ENCODE measurements at places on chromosomes 16 and 17. TPM values are rescaled to one million over a fixed set of nuclear protein-coding genes. Genes with fewer than 3 reads are reported as not detected.

The SOX15 gene
- 0.84 TPM for total RNA-seq

The MIS12 gene
- total RNA-seq: 35.6 TPM

The CHST6 gene
- 22.4 TPM for total RNA-seq

The UBB gene
- total RNA-seq: 2,058 TPM

The MYH8 gene
- not detected for total RNA-seq

The KRT39 gene
- total RNA-seq: not detected

DNA sequence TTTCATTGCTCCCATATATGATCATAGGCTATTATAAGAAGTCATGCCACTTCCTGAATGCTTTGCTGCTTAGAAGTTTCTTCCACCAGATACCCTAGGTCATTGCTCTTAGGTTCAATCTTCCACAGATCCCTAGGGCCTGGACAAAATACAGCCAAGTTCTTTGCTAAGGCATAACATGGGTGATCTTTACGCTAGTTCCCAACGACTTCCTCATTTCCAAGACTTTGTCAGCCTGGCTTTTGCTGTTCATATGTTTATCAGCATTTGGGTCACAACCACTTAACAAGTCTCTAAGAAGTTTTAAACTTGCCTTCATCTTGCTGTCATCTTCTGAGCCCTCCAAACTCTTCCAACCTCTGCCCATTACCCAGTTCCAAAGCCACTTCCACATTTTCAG lies 20.1 kb upstream of the DLX3 start:
- H3K4me3 ChIP-seq: no peak overlapping the region
- H3K27me3 ChIP-seq: peaks cover 41% of the 10 kb centered on the region
- no peak overlapping the region for H3K27ac ChIP-seq
- H3K36me3 ChIP-seq: no peaks in the 10 kb centered on the region
- DNase-seq: no peak
- H3K4me1 ChIP-seq: no peaks in the 10 kb centered on the region

GRCh38 chr17:67672592-67673335 lies 45.0 kb upstream of the NOL11 start:
- no peak overlapping the region for H3K4me3 ChIP-seq
- peak overlapping the region; percentile 78 for H3K27ac ChIP-seq
- no peaks in the 10 kb centered on the region for H3K36me3 ChIP-seq
- H3K4me1 ChIP-seq: peaks cover 9% of the 10 kb centered on the region
- H3K27me3 ChIP-seq: no peaks in the 10 kb centered on the region
- no peak for DNase-seq

DNA sequence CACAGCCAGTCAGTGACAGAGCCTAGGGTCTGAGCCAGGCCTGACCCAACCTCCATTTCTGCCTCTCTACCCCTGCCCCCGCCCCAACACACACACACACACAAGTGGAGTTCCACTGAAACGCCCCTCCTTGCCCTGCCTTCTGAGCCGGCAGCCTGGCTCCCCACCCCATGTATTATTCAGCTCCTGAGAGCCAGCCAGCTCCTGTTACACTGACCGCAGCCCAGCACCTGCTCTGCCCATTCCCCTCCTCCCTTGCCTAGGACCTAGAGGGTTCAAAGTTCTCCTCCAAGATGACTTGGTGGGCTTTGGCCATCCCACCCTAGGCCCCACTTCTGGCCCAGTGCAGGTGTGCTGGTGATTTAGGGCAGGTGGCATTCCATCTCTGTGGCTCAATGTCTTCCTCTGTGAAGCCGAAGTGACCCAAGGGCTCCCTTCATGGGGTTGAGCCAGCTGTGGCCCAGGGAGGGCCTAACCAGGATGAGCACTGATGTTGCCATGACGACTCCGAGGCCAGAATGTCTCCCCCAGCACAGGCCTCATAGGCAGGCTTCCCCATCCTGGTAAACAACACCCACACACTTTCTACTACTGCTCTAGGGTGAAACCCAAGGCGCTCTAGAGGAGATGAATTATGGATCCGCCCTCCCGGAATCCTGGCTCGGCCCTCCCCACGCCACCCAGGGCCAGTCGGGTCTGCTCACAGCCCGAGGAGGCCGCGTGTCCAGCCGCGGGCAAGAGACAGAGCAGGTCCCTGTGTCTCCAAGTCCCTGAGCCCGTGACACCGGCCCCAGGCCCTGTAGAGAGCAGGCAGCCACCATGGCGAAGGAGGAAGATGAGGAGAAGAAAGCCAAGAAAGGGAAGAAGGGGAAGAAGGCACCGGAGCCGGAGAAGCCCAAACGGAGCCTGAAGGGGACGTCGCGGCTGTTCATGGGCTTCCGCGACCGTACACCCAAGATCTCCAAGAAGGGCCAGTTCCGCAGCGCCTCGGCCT lies 9.7 kb downstream of the MYO15A start:
- H3K4me1 ChIP-seq: peaks cover 4% of the 10 kb centered on the region
- H3K27me3 ChIP-seq: no peaks in the 10 kb centered on the region
- peaks cover 2% of the 10 kb centered on the region for H3K36me3 ChIP-seq
- H3K27ac ChIP-seq: no peak overlapping the region

- no peak overlapping the region for H3K4me3 ChIP-seq
- H3K36me3 ChIP-seq: no peaks in the 10 kb centered on the region
- H3K27ac ChIP-seq: no peak overlapping the region
- no peak for DNase-seq
- no peaks in the 10 kb centered on the region for H3K27me3 ChIP-seq
- peaks cover 12% of the 10 kb centered on the region for H3K4me1 ChIP-seq
Observed at GRCh38 chr16:79563921-79564320, 36.6 kb downstream of the MAF start.

GRCh38 chr16:55469821-55470532 lies 9.0 kb upstream of the MMP2 start:
- no peak overlapping the region for H3K27ac ChIP-seq
- no peak for DNase-seq
- H3K4me3 ChIP-seq: no peak overlapping the region
- no peaks in the 10 kb centered on the region for H3K27me3 ChIP-seq
- peaks cover 4% of the 10 kb centered on the region for H3K4me1 ChIP-seq

- no peak overlapping the region for H3K4me3 ChIP-seq
- peaks cover 4% of the 10 kb centered on the region for H3K4me1 ChIP-seq
- no peak overlapping the region for H3K27ac ChIP-seq
- no peaks in the 10 kb centered on the region for H3K27me3 ChIP-seq
- no peak for DNase-seq
Observed at GRCh38 chr17:9294661-9295210, 273.4 kb downstream of the NTN1 start.

GRCh38 chr17:48413613-48414405 lies 16.2 kb downstream of the SKAP1 start:
- no peaks in the 10 kb centered on the region for H3K4me1 ChIP-seq
- H3K27ac ChIP-seq: no peak overlapping the region
- no peak for DNase-seq
- H3K4me3 ChIP-seq: no peak overlapping the region

DNA sequence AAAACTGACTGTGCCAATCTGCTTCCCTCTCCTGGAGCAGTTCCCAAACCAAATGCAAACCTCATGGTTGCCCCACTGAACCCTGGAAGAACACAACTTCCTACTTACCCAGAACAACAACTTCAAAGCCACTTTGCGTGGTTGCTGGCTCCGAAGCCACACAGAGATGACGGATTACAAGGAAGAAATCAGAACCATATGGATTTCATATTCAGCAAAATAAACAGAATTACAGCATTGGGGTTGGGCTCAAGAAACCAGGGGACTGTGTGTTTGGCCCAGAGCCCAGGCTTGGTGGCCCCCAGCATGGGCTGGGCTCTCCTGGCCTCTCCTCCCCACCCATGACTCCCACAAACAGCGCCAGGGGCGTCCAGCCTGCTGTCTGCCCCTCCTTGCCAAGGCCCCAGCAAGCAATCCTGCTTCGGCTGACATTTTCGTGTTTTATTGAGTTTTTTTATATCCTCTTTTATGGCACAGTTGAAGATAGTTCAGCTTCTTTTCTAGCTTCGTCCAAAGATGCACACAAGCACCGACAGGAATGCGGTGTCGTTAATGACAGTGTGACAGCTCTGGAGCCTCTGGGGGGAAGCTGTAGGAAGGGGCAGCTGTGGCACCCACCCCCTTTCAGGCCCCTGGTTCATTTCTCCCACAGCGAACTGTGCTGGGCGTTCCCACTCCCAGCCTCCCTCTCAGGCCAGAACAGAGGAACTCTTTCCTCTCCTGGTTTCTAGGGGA lies 137.1 kb downstream of the GAS7 start:
- H3K27me3 ChIP-seq: no peaks in the 10 kb centered on the region
- peaks cover 52% of the 10 kb centered on the region for H3K4me1 ChIP-seq
- DNase-seq: no peak
- H3K4me3 ChIP-seq: no peak overlapping the region

- no peaks in the 10 kb centered on the region for H3K36me3 ChIP-seq
- H3K4me1 ChIP-seq: no peaks in the 10 kb centered on the region
- no peak overlapping the region for H3K4me3 ChIP-seq
Observed at GRCh38 chr17:55822028-55822427, 71.2 kb downstream of the PCTP start.

DNA sequence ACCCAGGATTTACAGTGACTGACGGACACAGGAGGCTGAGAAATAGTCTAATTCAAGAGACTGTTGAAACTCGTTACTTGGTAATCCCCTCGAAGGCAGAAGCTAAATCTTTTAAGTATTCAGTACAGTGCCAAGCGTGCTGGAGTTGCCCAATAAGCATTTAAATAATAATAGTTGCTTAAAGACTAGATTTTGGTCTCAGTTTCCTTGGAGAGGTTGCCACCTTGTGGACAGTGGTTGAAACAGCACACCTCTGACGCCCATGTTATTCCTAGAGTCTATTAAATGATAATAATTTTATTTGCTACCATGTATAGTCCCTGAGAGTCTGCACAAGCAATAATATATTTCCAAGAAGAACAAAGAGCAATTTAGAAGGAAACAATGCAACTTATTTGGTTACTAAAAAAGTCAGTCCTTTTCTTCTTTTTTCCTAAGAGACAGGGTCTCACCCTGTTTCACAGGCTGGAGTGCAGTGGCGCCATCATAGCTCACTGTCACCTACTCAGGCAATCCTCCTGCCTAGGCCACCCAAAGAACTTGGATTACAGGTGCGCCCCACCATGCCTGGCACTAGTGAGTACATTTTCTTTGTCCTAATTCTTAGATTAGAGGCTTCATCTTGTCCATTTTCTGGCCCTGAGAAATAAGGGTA lies 138.0 kb upstream of the NUDT7 start:
- no peak overlapping the region for H3K27ac ChIP-seq
- peaks cover 13% of the 10 kb centered on the region for H3K27me3 ChIP-seq
- H3K36me3 ChIP-seq: no peaks in the 10 kb centered on the region
- H3K4me3 ChIP-seq: no peak overlapping the region

DNA sequence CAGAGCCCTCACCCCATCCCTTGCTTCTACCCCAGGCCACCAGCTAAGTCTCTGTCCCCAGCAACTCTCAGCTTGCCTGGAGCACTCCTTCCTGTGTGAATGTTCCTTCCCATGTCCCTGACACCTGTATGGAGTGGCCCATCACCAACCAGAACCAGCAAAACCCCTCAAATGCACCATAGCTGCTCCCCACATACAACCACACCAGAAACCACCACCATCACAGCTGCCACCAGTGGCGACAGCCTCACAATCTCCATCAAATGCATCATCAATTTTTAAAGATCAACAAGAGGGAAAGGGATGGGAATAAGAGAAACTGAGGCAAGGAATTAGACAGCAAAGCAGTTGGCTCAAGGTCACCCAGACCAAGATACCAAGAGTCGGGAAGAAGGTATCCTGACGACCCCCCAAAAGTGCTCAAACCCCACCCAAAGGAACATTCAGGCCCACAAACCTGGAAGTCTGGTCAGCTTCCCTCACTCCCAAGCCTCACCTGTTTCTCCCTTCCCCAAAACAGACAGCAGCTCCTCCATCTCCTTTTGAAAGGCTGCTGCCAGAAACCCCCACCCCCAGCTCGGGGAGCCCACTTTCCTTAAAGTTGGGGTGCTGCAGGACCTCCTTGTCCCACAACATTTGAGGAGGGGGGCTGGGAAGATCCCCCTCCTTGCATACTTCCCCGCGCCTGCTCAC lies 1.8 kb downstream of the SRCIN1 start:
- DNase-seq: no peak
- H3K27me3 ChIP-seq: peaks cover 27% of the 10 kb centered on the region
- H3K36me3 ChIP-seq: no peaks in the 10 kb centered on the region
- no peak overlapping the region for H3K27ac ChIP-seq

DNA sequence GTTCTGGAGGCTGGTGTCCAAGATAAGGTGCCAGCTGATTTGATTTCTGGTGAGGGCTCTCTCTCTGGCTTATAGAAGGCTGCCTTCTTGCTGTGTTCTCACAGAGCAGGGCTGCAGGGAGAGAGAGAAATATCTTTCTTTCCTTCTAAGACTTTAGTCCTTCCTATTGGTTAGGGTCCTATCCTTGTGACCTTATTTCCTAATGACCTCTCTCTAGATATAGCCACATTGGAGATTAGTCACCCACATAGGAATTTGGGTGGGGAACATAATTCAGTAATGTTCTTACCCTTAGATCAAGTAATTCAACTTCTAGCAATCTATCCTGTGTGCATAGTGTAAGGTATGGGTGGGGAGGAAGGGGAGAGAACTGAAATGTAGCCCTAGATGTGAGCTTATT lies 18.0 kb upstream of the ABCA5 start:
- H3K36me3 ChIP-seq: no peaks in the 10 kb centered on the region
- no peak for DNase-seq
- H3K27ac ChIP-seq: no peak overlapping the region

DNA sequence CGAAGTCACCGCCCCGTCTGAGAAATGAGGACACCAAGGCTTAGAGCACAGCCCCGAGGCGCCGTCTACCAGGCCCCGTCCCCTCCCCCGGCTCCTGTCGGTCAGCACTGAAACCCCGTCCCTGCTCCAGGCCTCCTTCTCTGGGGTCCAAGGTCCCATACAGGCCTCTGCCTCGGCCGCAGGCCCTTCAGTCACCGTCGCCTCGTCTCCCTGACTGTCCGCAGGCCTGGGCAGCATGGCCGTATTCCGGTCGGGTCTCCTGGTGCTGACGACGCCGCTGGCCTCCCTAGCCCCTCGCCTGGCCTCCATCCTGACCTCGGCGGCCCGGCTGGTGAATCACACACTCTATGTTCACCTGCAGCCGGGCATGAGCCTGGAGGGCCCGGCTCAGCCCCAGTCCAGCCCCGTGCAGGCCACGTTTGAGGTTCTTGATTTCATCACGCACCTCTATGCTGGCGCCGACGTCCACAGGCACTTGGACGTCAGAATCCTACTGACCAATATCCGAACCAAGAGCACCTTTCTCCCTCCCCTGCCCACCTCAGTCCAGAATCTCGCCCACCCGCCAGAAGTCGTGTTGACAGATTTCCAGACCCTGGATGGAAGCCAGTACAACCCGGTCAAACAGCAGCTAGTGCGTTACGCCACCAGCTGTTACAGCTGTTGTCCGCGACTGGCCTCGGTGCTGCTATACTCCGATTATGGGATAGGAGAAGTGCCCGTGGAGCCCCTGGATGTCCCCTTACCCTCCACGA lies 617 bp downstream of the COASY start:
- peak overlapping the region; percentile 96 for H3K27ac ChIP-seq
- H3K4me1 ChIP-seq: peaks cover 23% of the 10 kb centered on the region
- no peak for DNase-seq
- H3K36me3 ChIP-seq: no peaks in the 10 kb centered on the region
- H3K4me3 ChIP-seq: peak overlapping the region; percentile 97
- no peaks in the 10 kb centered on the region for H3K27me3 ChIP-seq

- peaks cover 42% of the 10 kb centered on the region for H3K4me1 ChIP-seq
- DNase-seq: no peak
- no peaks in the 10 kb centered on the region for H3K27me3 ChIP-seq
- no peak overlapping the region for H3K4me3 ChIP-seq
Observed at GRCh38 chr16:11164482-11165270, 91.3 kb downstream of the SOCS1 start.

Measured in neural crest cell (in vitro differentiated cells).